NCI-H2171 (cell line): ENCODE measurements at places on chromosomes 2 and 18.

GRCh38 chr2:9641641-9642040 lies 10.8 kb upstream of the YWHAQ start:
- DNase-seq: no peak

DNA sequence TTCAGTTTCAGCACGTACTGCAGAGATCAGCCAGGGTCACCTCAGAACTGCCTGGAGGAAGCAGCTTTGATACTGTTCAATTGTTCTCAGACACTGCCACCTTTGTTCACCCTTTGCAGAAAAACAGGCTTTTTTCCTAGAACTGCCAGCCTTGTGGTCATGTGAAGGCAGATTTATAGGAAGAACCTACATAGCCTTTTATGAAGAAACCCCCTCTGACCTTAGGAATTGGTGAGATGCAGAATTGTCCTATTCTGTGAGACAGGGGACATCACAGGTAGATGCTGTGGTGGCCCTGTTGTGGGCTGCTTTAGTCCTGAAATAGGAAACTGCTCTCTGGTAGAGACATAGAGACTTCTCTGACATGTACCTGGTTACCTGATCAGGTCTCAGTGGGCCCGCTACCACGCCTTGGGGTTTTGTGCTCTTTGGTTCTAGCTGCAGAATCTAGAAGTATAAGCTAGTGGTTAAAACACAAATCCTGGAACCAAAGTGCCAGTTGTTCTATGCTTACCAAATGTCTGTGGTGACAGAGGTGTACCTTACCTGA lies 206.6 kb downstream of the AGPS start:
- no peak for DNase-seq

DNA sequence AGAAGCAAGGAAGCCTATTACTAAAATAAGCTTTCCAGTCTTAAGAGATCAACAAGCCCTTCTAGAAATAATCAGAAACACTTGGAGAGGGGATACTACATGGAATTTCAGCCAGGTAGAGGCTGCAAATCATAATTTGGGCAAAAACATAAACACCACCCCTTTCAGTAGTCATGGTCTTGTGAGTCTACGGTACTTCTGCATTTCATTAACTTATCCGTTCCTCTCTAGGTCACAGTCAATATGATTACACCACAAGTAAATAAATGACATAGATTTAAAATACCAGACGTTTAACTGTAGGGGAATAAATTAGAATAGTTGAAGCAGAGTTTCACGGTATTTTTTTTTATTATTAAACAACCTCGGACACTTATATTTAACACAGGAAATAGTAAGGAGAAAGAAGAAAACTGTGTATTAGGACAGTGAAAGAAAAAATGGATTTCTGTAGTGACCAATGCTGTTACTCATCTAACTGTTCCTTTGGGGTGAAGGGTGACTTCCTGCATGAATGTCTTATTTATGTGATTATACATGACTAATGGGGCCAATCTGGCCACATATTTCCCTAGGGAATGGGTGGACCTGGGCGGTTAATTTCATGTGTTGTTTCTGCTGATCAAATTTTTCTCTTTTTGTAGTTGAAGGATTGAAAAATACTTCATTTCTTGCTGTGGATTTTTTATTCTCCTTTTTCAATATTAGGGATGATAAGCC lies 456.6 kb upstream of the UBE2E3 start:
- no peak for DNase-seq

- no peak for DNase-seq
Observed at GRCh38 chr2:176565641-176566323, 296.5 kb downstream of the MTX2 start.

GRCh38 chr2:240127911-240128607 lies 8.0 kb downstream of the COPS9 start:
- DNase-seq: no peak

DNA sequence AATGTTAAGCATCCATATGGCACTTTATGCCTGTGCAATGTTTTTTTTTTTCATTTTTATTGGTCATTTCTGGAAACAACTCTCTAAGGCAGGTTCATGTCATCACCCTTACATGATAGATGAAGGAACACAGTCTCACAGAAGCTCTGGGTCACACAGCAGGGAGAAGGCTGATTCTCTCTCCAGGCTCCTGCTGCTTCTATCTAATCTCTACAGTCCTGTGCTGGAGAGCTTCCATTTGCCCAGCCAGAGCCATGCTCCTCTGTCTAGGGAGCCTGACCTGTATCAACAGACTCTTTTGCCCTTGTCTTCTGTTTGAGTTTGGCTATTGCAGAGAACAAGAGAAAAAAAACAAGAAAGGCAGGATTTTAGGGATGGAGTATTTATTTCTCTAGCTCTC lies 584.8 kb downstream of the MBD2 start:
- DNase-seq: no peak

GRCh38 chr2:8656811-8657210 lies 25.0 kb upstream of the ID2 start:
- DNase-seq: no peak

GRCh38 chr2:241721852-241722251 lies 12.6 kb upstream of the D2HGDH start:
- DNase-seq: no peak
